NCI-H82 (cell line): ENCODE measurements at places on chromosomes 6 and 20.
A peak's percentile ranks its signal among the peaks of the same experiment; 100 is the strongest.

DNA sequence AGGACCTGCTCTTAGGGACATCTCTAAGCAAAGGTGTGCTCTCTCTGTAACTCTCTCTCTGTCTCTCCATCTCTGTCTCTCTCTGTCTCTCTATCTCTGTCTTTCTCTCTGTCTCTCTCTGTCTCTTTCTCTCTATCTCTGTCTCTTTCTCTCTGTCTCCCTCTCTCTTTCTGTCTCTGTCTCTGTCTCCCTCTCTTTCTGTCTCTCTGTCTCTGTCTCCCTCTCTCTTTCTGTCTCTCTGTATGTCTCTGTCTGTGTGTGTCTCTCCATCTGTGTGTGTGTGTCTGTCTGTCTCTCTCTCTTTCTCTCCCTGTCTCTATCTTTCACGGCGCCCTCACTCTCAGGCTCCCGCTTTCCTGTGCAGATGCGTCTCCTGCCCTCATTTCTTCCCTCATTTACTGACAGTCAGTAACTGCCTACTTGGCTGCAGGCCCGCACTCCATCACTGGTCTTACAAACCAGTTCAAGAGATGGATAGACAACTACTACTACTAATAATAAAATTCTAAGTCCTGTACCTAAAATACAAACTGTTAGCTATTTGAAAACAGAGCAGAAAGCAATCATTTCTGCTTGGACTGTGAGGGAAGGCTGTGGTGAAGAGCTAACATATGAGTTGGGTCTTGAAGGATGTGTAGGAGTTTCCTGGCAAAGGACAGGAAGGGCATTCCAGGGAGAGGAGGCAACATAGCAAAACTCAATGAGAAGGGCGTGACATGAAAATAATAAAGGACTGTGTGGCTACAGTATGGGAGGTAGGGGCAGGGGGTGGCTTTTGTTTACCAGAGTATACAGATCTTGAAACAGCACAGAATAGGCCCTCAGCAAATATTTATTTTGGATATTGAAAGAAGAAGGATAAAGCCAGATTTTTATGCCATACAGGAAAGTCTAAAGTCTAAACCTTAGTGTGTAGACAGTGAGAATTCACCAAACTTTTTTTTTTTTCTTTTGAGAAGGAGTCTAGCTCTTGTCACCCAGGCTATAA is 67.8 kb upstream of the TAB2 start:
- DNase-seq: no peak

DNA sequence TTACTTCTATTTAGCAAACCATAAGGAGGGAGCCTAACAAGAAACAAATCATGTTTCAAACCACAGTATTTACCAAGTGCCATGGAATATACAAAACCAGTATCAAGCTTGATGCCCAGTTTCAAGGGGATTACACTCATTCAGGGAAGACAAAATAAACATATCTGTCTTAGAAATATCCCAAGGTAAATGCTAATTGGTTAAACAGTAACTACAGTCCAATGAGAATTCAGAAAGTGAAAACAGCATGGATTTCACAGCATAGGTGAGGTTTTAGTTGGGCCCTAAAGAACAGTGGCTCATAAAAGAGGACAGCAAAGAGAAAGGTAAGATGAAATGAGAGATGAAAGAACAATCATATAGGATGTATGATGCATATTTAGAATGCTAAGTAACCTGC is 110.3 kb downstream of the CHD6 start:
- DNase-seq: no peak

DNA sequence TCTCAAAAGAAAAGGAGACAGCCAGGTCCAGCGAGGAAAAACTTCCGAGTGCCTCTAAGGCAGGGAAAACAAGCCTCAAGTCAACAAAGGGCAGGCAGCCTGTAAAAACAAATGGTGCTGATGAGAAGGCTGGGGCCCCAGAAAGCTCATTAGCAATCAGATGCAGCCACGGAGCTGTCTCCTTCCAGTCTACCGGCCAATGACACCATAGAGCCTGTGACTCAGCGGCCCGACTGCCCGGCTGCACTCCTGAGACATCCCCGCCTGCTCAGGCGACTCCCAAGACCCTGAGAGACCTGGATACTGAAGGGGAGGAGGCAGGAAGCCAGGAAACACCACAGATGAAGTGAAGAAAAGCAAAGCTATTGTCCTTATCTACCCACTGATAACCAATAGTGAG is 120.1 kb upstream of the HDDC2 start:
- peak; percentile 80 for DNase-seq

GRCh38 chr6:117265410-117266256 is at the start of gene VGLL2:
Gene VGLL2 (plus strand): TSS chr6:117265558. CDS start chr6:117265764, 206 bp downstream.
- peak; percentile 78 for DNase-seq

- DNase-seq: no peak
Measured at GRCh38 chr6:111657146-111657545, 51.5 kb upstream of the TRAF3IP2 start.

DNA sequence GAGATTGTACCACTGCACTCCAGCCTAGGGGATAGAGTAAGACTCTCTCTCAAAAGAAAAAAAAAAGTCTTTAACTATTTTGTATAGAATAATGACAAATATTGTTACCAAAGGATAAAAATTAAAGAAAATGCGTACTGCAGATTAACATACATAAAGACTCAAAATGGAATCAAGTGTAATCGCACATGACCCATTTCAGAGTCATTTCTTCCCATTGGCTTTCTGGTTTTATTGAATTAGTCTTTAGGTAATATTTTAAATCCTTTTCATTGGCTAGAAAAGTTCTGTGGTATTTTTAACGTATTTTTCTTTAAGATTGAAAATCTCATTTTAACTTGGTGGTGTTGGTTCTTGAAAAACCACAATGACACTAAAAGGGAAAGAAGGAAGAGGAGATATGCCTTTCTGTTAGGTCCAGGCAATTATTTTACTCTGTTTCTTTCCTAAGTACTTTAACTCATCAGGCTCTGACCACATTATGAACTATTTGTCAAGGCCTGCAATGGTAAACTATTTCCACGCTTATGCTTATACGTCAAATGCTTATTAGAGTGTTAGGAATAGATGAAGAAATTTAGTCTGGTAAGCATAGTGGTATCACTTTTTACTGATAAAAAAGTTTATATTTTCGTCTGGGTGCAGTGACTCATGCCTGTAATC is 52.3 kb downstream of the PLEKHG1 start:
- DNase-seq: no peak

DNA sequence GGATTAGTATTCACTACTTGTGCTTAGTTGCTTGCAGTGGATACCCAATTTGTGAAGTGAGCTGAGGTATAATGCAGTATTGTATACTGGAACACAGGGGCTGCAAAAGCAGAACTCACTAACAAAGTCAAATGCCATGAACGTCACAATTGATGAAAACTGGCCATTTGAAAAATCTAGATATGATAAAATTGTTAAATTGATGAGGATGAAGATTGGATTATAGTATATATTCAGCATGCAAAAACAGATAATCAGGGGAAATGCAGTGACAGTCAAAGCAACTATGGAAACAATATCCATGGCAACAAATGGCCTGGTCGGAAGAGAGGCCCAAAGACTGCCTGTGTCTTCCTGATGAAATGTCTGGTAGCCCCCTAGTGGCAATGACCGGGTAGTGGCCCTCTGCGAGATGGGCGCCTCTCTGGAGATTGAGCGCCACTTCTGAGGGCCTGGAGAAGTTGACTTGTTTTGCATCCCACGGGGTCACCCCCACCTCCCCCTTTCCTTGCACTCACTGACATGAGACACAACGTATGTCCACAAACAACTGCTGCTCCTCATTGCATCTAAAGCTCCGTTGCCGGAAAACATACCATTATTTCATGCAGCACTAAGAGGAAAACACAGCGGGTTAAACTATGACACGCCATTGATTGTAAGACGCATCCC is 43.6 kb downstream of the C6orf15 start:
- DNase-seq: peak; percentile 83

DNA sequence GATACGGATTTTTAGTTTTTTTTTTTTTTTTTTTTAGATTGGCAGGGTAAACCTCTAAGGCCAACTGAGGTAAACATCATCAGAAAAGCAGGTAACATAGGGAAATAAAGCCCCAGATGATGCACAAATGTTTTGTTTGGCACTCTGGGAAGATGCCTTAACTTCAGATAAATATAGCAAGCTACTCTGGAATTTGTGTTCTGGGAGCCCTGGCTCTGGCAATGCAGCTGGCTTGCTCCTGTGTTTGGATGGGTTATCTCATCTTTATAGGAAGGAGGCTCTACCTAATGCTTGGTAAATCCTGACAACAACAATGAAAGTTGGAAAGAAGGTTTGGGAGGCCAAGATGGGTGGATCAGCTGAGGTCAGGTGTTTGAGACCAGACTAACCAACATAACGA is 77.4 kb downstream of the GFOD1 start:
- DNase-seq: no peak

DNA sequence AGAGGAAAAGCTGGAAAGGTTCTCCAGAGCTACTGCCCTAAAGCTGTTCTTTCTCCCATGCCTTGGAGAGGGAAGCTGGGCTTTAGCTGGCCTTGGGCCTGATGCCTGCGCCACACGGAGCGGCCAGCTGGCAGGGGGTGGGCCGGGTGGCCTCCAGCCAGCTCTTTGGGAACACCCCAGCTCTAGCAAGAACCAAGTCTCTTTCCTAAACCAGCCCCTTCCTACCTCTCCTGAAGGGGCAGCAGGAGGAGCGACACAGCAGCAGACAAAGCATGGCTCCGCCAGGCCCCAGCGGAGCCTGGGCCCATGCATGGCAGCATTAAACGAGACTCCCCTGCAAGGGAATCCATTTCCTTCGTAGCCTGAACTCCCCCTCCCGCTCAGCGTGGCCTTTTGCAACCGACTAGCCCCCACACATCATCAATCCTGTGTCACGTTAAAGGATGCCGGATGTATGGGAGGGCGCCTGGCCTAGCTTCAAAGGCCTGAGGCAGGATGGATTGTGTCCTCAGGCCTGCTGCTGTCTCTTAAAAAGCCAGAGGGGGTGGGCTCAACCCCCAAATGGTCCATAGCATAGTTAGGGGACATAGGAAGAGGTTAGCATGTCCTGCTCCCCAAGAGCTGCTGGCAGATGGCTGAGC is 14.0 kb downstream of the MRPS18A start:
- no peak for DNase-seq

- DNase-seq: no peak
Measured at GRCh38 chr6:27141529-27142015, 105.9 kb upstream of the PRSS16 start.

DNA sequence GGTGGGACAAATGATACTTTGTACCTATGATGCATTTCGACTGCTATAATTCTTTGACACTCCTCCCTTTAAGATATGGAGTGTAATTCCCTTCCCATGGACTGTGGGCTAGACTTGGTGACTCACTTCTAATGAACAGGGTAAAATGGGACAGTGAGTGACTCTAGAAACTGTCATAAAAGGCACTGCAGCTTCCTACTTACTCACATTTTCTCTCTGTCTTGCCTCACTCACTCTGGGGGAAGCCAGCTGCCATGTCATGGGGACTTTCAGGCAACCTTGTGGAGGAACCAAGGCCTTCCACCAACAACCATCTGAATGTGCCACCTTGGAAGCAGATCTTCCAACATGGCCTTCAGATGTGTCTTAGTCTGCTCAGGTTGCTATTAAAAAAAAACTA is 12.9 kb upstream of the GFOD1 start:
- DNase-seq: no peak

GRCh38 chr6:89372506-89372901 is 20.0 kb upstream of the UBE2J1 start:
- no peak for DNase-seq

DNA sequence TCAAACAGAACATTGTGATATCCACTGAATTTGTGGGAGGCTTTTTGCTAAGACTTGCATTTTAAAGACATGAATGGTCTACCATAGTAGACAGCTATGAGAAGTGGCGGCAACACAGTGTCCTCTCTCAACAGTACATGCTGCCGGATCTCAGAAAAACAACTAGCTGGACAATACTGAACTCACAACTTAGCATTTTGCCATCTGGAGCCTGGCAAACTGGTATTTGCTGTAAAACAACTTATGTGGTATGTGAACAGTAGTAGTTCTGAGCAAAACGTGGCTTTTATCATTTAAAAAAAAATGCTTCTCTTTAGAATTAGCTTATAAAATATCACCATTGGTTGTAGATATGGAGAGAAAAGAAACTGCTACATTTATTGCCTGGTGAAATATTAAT is 3.3 kb upstream of the PXDC1 start:
- DNase-seq: no peak

GRCh38 chr6:136410201-136411024 is 120.8 kb upstream of the BCLAF1 start:
- DNase-seq: no peak

DNA sequence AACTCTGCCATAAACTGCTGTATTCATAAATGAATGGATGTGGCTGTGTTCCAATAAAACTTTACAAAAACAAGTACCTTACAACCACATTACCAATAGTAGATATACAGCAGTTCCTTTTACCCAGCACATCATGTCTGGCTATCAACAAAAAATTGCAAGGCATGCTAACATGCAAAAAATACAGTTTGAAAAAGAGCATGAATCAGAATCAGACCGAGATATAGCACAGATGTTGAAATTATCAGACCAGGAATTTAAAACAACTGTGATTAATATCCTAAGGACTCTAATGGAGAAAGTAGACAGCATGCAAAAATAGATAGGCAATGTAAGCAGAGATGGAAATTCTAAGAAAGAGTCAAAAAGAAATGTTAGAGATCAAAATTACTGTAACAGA is 8.4 kb upstream of the NUS1 start:
- DNase-seq: no peak

GRCh38 chr6:89432875-89433251 is at the start of gene ANKRD6:
Gene ANKRD6 (plus strand): TSS chr6:89433152. CDS start chr6:89566977, 133,825 bp downstream.
- peak; percentile 75 for DNase-seq

- DNase-seq: peak; percentile 14
Measured at GRCh38 chr6:145798530-145798929, 16.1 kb downstream of the FBXO30 start.

- DNase-seq: no peak
Measured at GRCh38 chr6:160435935-160436334, 87.8 kb downstream of the SLC22A3 start.

DNA sequence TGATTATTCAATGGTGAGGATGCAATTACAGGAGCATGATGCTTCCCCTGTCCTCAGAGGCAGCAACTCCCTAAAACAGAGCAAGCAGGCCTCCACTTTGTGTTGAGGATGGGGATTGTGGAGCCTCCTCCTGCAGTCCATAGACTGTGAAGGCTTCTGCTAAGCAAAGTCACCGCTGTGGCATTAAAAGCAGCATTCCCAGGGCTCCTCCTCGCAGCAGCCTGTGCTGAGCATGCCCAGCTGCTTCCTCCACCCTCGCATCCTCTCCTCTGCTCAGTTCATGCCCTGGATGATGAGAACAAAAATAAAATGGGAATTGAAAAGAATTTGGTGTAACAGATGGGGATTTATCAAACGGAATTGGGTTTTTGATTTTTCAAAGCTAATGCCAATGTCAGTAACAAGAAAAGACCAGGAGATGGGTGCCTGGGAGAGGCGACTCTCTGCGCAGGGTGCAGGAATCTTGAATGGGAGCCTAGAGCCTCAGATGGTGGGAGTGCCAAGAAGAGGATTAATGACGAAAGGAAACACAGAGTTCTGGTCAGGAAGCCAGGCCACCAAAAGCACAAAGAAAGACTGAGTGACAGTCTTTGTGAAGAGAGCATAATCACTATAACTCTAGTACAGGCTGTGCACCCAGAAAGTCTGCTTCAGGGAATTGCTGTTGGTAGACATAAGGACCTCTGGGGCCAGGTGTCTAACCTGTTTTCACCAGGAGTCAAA is 347.6 kb downstream of the TPBG start:
- no peak for DNase-seq

GRCh38 chr20:43444107-43444506 is 13.6 kb upstream of the SRSF6 start:
- DNase-seq: peak; percentile 30
